ENCODE measurements at places on chromosomes 16 and 17. TPM values are rescaled to one million over a fixed set of nuclear protein-coding genes. Genes with fewer than 3 reads are reported as not detected.

The NAT9 gene
- total RNA-seq: 42.5 TPM

The YBX2 gene
- not detected for total RNA-seq

The CALB2 gene
- 0.24 TPM for total RNA-seq

The GLTPD2 gene
- not detected for total RNA-seq

The METTL23 gene
- 21.6 TPM for total RNA-seq

The NACA2 gene
- total RNA-seq: not detected

The AHSP gene
- not detected for total RNA-seq

The GALR2 gene
- not detected for total RNA-seq
